Glomerular endothelial cell (primary cell): ENCODE measurements at places on chromosomes 1 and 21. TPM values are rescaled to one million over a fixed set of nuclear protein-coding genes. Genes with fewer than 3 reads are reported as not detected.

CELA2A gene
- total RNA-seq: not detected in 2 replicates

HSD3B2 gene
- total RNA-seq: not detected in 2 replicates

ATAD3C gene
- total RNA-seq: not detected in 2 replicates

UHMK1 gene
- 43.1 and 47.0 TPM in 2 replicates for total RNA-seq

WDTC1 gene
- total RNA-seq: 36.2 and 43.3 TPM in 2 replicates
